Hair follicular keratinocyte (primary cell): ENCODE measurements at places on chromosomes 6 and 20. TPM values are rescaled to one million over a fixed set of nuclear protein-coding genes. Genes with fewer than 3 reads are reported as not detected.

RNF217 gene
- total RNA-seq = 8.7 and 13.0 TPM in 2 replicates

SPATS1 gene
- not detected in 2 replicates for total RNA-seq

ZSCAN23 gene
- 0.87 and 2.5 TPM in 2 replicates for total RNA-seq

FABP7 gene
- total RNA-seq = not detected in 2 replicates

FNDC11 gene
- 1.1 and 1.7 TPM in 2 replicates for total RNA-seq

IL20RA gene
- 1.0 and 2.0 TPM in 2 replicates for total RNA-seq

SIGLEC1 gene
- not detected in 2 replicates for total RNA-seq

DEFB129 gene
- not detected in 2 replicates for total RNA-seq

KCNB1 gene
- not detected in 2 replicates for total RNA-seq

CCM2L gene
- not detected in 2 replicates for total RNA-seq

AKAP7 gene
- 3.0 and 8.5 TPM in 2 replicates for total RNA-seq

SYCP2 gene
- total RNA-seq = 0.04 and 0.16 TPM in 2 replicates

NFATC2 gene
- total RNA-seq = not detected in 2 replicates

MAFB gene
- 0.16 and 0.65 TPM in 2 replicates for total RNA-seq

PRL gene
- total RNA-seq = not detected in 2 replicates

C4A gene
- total RNA-seq = 1.7 and 3.4 TPM in 2 replicates

APCDD1L gene
- 0.76 and 1.6 TPM in 2 replicates for total RNA-seq

STK35 gene
- total RNA-seq = 15.5 and 20.8 TPM in 2 replicates

XKR7 gene
- total RNA-seq = not detected in 2 replicates

MCM3 gene
- 38.3 and 109 TPM in 2 replicates for total RNA-seq
